SJSA1 (cell line): ENCODE measurements at places on chromosomes 5 and 9. TPM values are rescaled to one million over a fixed set of nuclear protein-coding genes. Genes with fewer than 3 reads are reported as not detected.

Gene NRARP
- total RNA-seq: 0.97 and 1.2 TPM in 2 replicates

Gene MSMP
- not detected in 2 replicates for total RNA-seq

Gene PCDHGB4
- 0.09 and 0.18 TPM in 2 replicates for total RNA-seq

Gene PFN3
- not detected in 2 replicates for total RNA-seq

Gene DMRTA1
- 0.25 and 1.1 TPM in 2 replicates for total RNA-seq

Gene FOXD4L6
- not detected in 2 replicates for total RNA-seq

Gene SPINK13
- total RNA-seq: not detected in 2 replicates

Gene SVEP1
- total RNA-seq: not detected in 2 replicates

Gene CARTPT
- not detected in 2 replicates for total RNA-seq

Gene GABRA6
- total RNA-seq: not detected in 2 replicates
